ENCODE measurements at places on chromosomes 3 and 15.

DNA sequence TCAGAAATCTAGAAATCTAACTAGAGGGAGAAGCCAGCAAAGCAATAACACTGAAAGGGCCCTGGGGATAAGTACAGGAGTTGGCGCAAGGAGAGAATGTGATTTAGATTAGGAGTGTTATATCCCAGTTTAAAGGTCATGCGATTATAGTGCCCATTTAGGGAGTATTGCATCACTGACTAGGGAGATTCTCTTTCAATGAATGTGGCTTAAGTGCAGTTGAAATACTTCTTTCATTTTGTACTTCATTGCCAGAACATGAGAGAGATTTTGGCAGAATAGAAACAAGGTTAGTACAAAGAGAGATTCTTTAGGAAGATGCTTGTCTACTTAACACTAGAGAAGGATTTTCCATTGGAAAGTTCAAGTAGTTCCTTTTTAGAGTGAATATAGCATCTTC lies 13.9 kb downstream of the ROBO2 start:
- DNase-seq = no peak

GRCh38 chr15:72464251-72464650 lies 9.9 kb upstream of the ARIH1 start:
- no peak for DNase-seq

GRCh38 chr3:14927308-14927707 lies 20.1 kb upstream of the NR2C2 start:
- no peak for DNase-seq

- DNase-seq = no peak
Measured at GRCh38 chr3:62101488-62101887, 271.9 kb downstream of the FEZF2 start.

GRCh38 chr15:63456258-63456657 lies 48.1 kb upstream of the USP3 start:
- DNase-seq = no peak

DNA sequence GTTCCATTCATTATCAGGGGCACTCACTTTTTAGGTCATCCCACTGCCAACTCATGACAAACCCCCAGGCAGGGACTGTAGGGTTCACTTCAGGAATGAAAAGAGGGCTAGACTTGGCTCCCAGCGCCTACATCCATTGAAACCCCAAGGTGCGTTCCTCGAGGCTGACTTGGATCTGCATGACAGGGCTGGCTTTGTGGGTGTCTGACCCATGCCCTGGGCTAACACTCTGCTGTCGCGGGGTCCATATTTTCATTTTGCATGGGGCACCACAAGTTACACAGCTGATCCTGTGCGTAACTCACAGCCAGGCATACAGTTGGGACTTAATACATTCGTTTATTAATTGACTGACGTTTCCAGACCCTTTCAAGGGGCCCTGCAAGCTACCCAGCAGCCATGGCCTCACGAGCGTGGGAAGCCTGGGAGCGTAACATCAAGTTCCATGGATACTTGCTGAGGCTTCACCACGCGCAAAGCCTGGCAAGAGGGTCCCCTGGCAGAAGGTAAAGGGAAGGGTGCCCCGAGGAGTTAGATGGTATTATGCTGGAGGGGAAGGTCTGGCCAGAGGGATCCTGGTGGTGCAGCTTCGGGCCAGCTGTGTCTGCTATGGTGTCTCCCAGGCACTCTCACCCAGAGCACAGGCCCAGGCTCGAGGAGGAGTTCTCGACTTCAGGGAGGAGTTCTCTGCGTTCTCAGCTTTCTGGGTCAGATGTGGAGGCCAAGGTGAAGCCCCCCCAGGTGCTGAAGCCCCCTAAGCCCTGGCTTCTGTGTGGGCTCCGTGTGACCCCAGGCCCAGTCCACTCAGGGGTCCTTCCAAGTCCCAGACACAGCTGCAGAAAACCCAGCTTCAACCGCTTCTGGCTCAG lies 85.4 kb downstream of the ADAMTS17 start:
- no peak for DNase-seq

DNA sequence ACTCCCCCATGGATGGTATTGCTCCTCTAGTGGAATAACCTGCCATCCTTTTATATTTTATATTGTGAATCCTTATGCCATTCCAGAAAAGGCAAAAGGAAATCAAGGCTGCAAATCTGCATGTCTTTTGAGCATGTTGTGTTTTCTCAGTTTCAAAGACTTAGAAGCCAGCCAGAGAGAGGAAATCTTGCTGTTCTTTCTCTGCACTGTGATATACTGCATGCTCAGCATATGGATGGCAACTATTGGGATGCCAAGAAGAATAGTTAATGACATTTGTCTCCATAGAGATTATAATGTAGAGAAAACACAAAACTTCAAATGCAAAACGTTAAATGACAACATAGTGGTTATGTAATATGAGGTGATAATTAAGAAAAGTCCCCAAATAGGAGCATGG lies 106.0 kb upstream of the NUDT16 start:
- no peak for DNase-seq

DNA sequence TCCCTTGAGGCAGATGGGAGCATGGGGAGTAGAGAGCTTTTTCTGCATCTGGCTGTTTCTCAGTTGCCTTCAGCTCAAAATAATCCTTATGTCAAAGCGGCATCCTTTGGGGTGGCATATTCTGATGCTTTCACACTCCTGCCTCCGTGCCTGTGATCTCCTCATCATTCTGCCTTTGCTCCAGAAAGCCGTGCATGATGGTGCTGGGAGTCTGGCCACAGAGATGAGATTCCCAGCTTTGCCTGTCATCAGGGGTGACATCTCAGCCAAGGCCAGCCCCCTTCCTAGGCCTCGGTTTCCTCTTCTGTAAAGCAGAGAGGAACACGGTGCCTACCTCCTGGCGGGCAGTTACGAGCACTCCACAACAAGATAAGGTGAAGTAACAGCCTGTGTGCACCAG lies 96.3 kb upstream of the ALDH1A3 start:
- DNase-seq = no peak

DNA sequence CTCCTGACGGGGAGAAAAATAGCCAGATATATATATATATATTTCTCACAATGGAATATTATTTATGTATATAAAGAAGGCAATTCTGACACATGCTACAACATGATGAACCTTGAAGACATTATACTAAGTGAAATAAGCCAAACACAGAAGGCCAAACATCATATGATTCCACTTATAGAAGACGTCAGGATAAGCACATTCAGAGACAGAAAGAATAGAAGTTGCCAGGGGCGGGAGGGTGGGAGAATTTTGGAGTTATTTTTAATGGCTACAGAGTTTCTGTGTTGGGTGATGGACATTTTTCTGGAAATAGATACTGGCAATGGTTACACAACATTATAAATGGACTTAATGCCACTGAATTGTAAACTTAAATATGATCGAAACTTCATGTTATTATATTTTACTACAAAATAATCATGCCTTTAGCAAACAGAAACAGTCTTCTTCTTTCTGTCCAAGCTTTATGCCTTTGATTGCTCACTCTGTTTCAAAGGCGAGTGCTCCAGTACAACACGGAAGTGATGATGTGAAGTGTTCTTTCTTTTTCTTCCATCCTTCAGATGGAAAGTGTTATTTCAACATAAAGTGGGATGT lies 514.0 kb downstream of the OCA2 start:
- no peak for DNase-seq
